ENCODE measurements at places on chromosomes 5 and 9. TPM values are rescaled to one million over a fixed set of nuclear protein-coding genes. Genes with fewer than 3 reads are reported as not detected.

OTP gene
- not detected for total RNA-seq

CD72 gene
- total RNA-seq, result 2.5 TPM

INVS gene
- total RNA-seq, result 22.6 TPM

C5orf58 gene
- not detected for total RNA-seq

PKD2L2 gene
- total RNA-seq, result not detected

NMUR2 gene
- not detected for total RNA-seq

CER1 gene
- total RNA-seq, result not detected

GARNL3 gene
- total RNA-seq, result 84.5 TPM

ACTBL2 gene
- not detected for total RNA-seq

HK3 gene
- total RNA-seq, result 2.6 TPM

FIBCD1 gene
- 1.9 TPM for total RNA-seq

SIT1 gene
- not detected for total RNA-seq

CTXN3 gene
- total RNA-seq, result 19.3 TPM

F12 gene
- 9.6 TPM for total RNA-seq

PLAC8L1 gene
- 1.8 TPM for total RNA-seq

BTNL9 gene
- total RNA-seq, result 37.2 TPM

IFNE gene
- 1.3 TPM for total RNA-seq

TRIM52 gene
- total RNA-seq, result 21.1 TPM

ADGRD2 gene
- not detected for total RNA-seq

PCDHAC1 gene
- total RNA-seq, result 4.9 TPM

F2RL2 gene
- 0.30 TPM for total RNA-seq

CYLC2 gene
- not detected for total RNA-seq

TMEM267 gene
- total RNA-seq, result 7.8 TPM

ZDHHC11B gene
- 114 TPM for total RNA-seq

TDRD7 gene
- 21.5 TPM for total RNA-seq

GALT gene
- 55.4 TPM for total RNA-seq

BAAT gene
- total RNA-seq, result 0.66 TPM

GMCL2 gene
- not detected for total RNA-seq

MLANA gene
- not detected for total RNA-seq

ACOT12 gene
- not detected for total RNA-seq

RAPGEF1 gene
- 104 TPM for total RNA-seq

RCL1 gene
- total RNA-seq, result 21.7 TPM

All from dorsolateral prefrontal cortex (tissue), 122 donors.